Naive B cell (primary cell): ENCODE measurements at places on chromosomes 13 and 19.
A peak's percentile ranks its signal among the peaks of the same experiment; 100 is the strongest.

- no peak overlapping the region for H3K27ac ChIP-seq
- no peaks in the 10 kb centered on the region for H3K36me3 ChIP-seq
- H3K4me1 ChIP-seq, result no peaks in the 10 kb centered on the region
- no peak for DNase-seq
- no peaks in the 10 kb centered on the region for H3K27me3 ChIP-seq
- H3K4me3 ChIP-seq, result no peak overlapping the region
Measured at GRCh38 chr13:73090116-73090822, 31.5 kb downstream of the KLF5 start.

GRCh38 chr19:18001777-18002345 is 6.1 kb upstream of the ARRDC2 start:
- H3K4me3 ChIP-seq, result peak overlapping the region; percentile 96
- peak overlapping the region; percentile 98 for H3K27ac ChIP-seq
- H3K4me1 ChIP-seq, result peaks cover 25% of the 10 kb centered on the region
- no peaks in the 10 kb centered on the region for H3K27me3 ChIP-seq
- DNase-seq, result no peak

GRCh38 chr13:41547251-41548000 is 90.1 kb downstream of the RGCC start:
- H3K36me3 ChIP-seq, result no peaks in the 10 kb centered on the region
- H3K27ac ChIP-seq, result no peak overlapping the region
- DNase-seq, result no peak
- H3K4me1 ChIP-seq, result no peaks in the 10 kb centered on the region
- H3K27me3 ChIP-seq, result peaks cover 10% of the 10 kb centered on the region

DNA sequence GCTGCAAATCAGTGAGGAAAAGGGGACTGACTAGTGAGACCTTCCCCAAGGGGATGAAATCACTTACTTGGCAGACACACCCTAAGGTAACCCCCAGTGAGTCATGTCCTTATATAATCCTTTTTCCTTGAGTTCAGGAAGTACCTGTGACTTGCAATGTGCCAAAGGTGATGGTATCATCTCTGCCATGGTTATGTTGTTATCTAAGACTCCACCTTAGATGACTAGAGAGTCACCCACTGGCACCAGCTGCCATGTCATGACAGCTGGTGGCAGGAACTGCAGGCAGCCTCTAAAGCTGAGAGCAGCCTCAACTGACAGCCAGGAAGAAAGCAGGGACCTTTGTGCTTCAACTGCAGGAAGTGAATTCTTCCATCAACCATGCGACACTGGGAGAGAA is 12.5 kb downstream of the PBX4 start:
- H3K4me3 ChIP-seq, result no peak overlapping the region
- no peak for DNase-seq
- no peaks in the 10 kb centered on the region for H3K27me3 ChIP-seq

- DNase-seq, result no peak
- H3K4me3 ChIP-seq, result peak overlapping the region; percentile 84
- no peak overlapping the region for H3K27ac ChIP-seq
- H3K4me1 ChIP-seq, result peaks cover 23% of the 10 kb centered on the region
- peaks cover 23% of the 10 kb centered on the region for H3K36me3 ChIP-seq
Measured at GRCh38 chr19:5339198-5339949, 1.2 kb downstream of the PTPRS start.

DNA sequence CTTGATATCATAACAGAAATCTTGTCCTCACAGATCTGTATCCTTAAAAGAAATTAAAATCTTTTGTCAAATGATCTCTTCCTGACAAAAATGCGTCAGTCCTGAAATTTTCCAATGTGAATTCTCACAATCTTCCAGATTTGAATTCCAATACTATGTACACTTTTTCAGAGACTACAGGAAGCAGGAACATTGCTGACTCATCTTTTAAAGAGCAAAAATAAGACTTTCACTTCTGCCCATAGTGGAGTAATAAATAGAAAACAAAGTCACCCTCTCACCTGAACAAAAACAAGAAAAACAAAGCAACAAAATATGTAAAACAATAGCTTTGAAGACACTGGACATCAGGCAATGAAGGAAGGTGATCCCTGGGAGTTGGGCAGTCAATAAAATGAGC is 167.0 kb upstream of the IPO5 start:
- H3K4me3 ChIP-seq, result no peak overlapping the region
- no peak for DNase-seq
- H3K27me3 ChIP-seq, result no peaks in the 10 kb centered on the region
- H3K36me3 ChIP-seq, result no peaks in the 10 kb centered on the region
- H3K4me1 ChIP-seq, result no peaks in the 10 kb centered on the region

DNA sequence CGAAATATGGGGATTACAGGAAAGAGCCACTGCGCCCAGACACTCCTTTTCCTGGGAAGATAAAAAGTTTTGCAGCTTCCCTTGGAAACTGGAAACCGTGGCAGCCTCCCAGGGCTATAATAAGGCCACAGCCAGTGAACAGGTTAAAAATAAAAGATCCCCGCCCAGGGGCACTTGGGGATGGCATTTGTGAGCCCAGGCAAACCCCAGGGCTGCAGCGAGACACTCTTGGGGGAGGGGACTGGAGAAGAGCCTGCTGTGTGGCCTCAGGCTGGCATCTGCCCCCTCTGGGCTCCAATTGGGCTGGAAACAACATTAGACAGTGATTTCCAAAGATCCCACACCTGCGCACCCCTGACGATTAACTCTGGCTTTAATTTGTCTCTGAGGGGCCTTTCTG is 11.2 kb downstream of the FEM1A start:
- no peak for DNase-seq
- no peak overlapping the region for H3K4me3 ChIP-seq
- H3K27ac ChIP-seq, result no peak overlapping the region
- no peaks in the 10 kb centered on the region for H3K36me3 ChIP-seq
- no peaks in the 10 kb centered on the region for H3K27me3 ChIP-seq
- H3K4me1 ChIP-seq, result peaks cover 6% of the 10 kb centered on the region

DNA sequence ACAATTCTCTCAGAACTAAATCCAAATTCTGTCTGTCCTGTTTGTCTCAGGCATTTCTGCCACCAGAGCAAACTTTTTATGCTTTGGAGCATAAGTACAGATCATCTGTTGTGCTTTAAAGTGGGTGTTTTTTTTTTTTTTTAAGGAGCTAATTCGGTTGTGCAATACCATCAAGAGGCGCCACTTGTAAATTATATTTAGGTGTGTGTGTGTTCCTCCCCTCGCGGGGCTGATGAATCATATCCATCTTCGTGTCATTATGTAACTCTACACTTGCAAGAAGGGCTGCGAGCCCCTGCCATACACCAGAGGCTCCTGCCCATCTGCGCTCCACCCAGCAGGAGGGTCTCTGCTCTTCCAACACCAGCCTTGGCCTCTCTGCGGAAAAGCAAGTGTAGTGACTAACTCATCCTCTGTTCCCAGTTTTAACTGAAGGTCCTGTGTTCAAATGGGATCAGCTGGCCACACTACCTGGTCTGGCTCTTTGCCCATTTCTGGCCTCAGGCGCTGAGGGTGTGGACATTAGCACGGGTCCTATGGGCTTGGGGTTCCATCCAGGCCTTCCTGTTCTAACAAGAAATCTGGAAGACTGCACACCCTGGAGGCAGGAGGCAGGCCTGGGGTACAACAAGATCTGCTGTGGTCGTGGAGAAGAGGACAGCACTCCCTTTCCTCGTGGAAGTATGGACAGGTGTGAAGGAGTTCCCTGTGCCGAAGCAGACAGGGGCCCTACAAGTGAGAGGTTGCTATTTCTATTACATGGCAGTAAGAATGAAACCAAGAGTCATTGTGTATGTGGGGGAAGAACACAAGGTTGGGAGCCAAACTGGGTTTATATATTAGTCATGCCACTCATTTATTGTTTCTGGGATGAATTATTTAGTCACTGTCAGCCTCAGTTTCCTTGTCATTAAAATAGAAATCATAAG is 96.1 kb upstream of the MBNL2 start:
- DNase-seq, result no peak
- H3K4me1 ChIP-seq, result no peaks in the 10 kb centered on the region
- H3K27me3 ChIP-seq, result peaks cover 55% of the 10 kb centered on the region
- no peak overlapping the region for H3K27ac ChIP-seq
- H3K4me3 ChIP-seq, result no peak overlapping the region
- H3K36me3 ChIP-seq, result no peaks in the 10 kb centered on the region

DNA sequence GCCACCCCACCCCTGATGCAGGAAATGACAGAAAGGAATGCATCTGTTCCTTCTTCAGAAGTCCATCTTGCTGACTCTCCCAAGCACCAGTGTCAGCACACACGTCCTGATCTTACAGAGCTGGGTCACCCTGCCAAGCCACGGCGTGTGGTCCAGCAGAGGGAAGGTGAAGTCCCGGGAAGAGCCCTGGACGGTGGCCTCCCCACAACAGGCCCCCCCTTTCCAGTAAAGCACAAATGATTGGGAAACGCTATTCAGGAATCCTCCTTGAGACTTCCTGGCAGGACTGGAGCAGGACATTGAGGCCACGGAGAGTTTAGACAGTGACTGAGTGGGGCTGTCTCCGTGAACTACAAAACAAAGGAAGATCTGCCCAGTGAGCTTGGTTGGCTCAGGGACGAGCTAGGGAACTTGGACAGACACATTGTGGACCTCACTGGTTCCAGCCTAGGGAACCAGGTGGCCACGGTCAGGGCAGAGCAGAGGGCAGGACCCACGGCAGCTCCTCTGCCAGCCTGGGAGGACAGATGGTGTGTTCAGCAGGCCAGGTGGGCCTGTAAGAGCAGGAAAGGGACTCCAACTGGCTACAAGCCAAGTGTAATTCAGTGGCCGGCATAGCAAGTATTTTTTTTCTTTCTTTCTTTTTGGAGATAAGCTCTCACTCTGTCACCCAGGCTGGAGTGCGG is 41.7 kb downstream of the ELL start:
- no peak for DNase-seq
- peak overlapping the region; percentile 36 for H3K27ac ChIP-seq
- peaks cover 82% of the 10 kb centered on the region for H3K4me1 ChIP-seq
- peak overlapping the region; percentile 75 for H3K4me3 ChIP-seq
- H3K36me3 ChIP-seq, result no peaks in the 10 kb centered on the region

DNA sequence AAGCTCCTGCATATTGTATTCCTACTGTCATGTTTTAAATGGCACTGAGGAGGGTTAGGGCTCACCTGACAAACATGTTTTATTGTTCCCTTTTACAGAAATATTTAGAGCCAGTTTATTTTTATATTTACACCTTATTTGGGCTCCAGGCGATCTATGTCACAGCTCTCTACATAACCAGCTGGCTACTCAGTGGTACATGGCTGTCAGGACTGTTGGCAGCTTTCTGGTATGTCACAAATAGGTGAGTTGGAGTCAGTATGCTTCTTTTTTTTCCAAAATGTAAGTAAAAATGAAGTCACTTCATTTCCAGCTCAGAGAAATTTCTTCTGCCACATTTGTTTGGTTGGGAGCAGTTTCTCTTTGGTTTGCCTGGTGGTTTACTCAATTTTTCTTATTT is 31.5 kb downstream of the DPY19L3 start:
- H3K36me3 ChIP-seq, result peaks cover 15% of the 10 kb centered on the region
- no peak overlapping the region for H3K27ac ChIP-seq
- H3K4me1 ChIP-seq, result no peaks in the 10 kb centered on the region
- no peaks in the 10 kb centered on the region for H3K27me3 ChIP-seq
- H3K4me3 ChIP-seq, result no peak overlapping the region

- no peaks in the 10 kb centered on the region for H3K4me1 ChIP-seq
- H3K27me3 ChIP-seq, result peaks cover 7% of the 10 kb centered on the region
- H3K27ac ChIP-seq, result no peak overlapping the region
- DNase-seq, result no peak
Measured at GRCh38 chr13:44306371-44307192, 67.0 kb upstream of the SERP2 start.

DNA sequence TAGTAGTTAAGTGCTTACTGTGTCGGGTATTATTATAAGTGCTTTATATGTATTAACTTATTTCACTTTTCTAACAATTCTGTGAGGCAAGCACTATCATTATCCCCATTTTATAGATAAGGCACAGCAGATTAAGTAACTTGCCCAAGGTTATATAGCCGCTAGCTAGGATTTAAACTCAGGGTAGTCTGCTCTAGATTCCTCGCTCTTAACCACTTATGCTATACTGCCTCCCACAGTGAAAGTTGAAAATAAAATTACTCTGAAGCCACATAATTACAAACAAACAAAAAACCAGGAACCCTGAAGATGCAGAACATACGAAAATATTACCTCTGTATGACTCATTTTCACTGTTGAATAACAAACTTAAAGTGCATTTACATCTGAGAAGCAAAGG is 3.9 kb downstream of the TEX30 start:
- no peaks in the 10 kb centered on the region for H3K27me3 ChIP-seq
- H3K4me1 ChIP-seq, result peaks cover 26% of the 10 kb centered on the region
- no peak overlapping the region for H3K4me3 ChIP-seq
- no peak for DNase-seq

DNA sequence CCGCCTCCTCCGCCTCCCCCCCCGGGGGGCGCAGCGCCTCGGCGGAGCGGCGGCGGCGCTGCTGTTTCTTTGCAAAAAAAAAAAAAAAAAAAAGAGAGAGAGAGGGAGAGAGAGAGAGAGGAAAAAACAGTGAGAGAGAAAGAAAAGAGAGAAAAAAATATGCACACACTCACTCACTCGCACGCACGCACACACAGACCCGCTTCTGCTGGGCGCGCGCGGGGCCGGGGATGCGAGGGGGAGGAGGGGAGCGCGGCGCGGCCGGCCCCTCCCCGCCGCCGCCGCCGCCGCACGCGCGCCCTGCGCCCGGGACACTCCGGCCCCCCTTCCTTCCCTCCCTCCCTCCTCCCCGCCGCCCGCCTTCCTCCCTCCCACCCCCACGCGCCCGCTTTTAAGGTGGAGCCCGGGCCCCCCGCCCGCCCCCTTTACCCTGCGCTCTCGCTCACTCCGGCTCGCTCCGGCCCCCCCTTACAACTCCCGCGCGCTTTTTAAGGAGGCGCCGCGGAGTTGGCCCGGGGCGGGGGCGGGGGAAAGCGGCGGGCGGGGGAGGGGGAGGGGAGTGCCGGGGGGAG is at the start of gene SAMD1:
Gene SAMD1, minus strand, starts transcription at position 243 of the 572 bp plus-strand sequence.
- H3K4me1 ChIP-seq, result peaks cover 20% of the 10 kb centered on the region
- peak within 1 kb of the TSS; percentile 99 for H3K4me3 ChIP-seq
- H3K27ac ChIP-seq, result peak within 1 kb of the TSS; percentile 100
- peaks cover 7% of the 10 kb centered on the region for H3K36me3 ChIP-seq
- peak; percentile 74 for DNase-seq
- no peaks in the 10 kb centered on the region for H3K27me3 ChIP-seq

DNA sequence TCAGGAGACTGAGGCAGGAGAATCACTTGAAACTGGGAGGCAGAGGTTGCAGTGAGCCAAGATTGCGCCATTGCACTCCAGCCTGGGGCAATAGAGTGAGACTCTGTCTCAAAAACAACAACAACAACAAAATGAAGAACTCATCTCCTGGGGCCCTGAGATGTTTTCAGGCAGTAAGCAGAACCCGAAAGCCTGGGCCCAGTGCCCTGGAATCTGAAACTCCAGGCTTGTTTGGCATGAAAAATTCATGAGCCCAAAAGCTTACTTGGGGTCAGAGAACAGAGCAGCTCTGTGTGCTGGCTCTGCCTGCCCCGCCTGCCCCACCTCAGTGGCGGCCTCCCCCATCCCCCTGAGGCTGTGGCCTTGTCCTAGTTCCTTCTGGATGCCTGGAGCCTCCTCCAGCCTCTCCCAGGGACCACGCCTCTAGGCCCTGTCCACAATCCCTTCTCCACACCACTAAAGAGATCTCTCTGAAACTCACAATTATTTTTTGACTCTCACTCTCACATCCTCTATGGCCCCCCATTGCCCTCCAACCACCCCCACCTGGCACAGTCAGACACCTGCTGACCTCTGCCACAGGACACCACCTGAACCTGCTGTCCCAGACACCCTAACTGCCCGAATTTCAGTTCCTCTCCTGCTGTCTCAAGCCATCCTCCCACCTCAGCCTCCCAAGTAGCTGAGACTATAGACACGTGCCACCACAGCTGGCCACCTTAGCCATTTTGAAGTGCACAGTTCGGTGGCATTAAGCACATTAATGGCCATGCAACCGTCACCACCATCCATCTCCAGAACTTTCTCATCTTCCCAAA is 6.9 kb upstream of the AP1M2 start:
- DNase-seq, result peak; percentile 52
- H3K27ac ChIP-seq, result peak overlapping the region; percentile 90
- peaks cover 44% of the 10 kb centered on the region for H3K4me1 ChIP-seq
- H3K27me3 ChIP-seq, result no peaks in the 10 kb centered on the region
- no peaks in the 10 kb centered on the region for H3K36me3 ChIP-seq
